SW 1271 (cell line): ENCODE measurements at places on chromosomes 12 and 14.

DNA sequence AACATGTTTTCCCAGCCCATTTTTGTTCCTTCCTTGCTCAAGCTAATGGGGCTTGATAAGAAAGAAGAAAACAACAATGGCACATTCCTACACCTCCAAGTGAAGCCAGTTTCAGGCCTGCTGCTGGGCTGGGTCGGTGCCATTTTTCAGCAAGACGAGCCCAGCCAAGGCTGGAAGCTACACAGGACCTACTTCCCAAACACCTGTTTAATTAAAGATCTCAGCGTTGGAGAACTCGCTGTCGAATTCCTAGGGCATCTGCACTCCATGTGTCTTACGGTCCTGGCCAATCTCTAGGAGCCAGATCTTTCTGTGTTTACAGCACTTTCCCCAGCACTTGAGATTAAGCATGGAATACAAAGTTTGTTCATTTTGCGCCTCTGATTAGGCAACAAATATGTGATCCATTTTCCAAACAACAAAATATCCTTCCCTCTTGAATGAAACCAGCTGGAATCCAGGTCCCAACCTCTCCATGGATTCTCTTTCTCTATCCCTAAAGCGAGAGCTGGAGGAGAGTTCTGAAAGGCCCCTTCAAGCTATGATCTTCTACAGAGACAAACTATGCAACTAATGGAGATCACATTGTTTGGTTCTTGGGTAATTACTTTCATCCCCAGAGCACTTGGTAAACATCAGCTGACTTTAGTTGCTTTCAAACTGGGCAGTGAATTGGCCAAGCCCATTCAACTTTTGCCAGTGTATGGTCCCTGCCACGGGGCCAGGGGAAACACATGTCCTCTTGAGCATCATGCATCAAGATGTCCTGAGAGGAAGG, 34.3 kb upstream of the TC2N start:
- no peak for DNase-seq

- no peak for DNase-seq
These were observed 881.3 kb upstream of the ATXN7L3B start for GRCh38 chr12:73656375-73656774.

GRCh38 chr12:46266382-46266791, 2.5 kb downstream of the SLC38A1 start:
- DNase-seq = peak; percentile 49

GRCh38 chr12:122407208-122407607, 15.3 kb downstream of the CLIP1 start:
- no peak for DNase-seq

- no peak for DNase-seq
These were observed 66.7 kb downstream of the CCDC88C start for GRCh38 chr14:91350813-91351511.

DNA sequence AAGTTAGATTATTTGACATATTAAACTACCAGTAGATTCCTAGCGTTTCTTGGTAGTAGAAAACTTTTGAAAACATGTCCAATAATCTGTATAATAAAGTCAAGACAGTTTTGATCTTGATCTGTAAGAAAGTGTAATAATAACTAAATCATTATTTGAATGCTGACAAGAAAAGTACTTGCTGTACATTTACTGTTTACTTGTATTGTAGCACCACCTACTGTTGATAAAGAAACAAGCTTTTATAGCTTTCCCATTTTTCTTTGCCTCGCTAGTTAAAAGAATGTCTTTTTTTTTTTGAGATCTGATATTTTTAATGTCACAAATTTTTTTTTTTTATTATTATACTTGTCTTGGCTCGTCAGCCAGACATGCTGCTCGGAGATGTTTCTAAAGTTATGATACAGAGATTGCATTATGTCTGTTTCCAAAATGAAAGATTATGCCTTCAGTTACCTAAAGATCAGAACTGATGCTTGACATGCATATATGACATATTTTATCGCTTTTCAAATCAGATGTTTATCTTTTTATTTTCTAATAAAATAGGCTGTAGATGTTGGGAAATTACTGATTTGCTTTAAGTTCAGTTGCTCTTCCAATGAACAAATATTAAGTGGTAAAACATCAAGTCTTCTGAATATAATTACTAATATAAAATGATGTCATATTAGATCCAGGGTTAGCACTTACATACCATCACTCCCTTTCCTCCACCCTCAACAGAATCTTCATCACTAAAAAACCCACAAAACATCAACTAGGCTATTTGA, 140.5 kb downstream of the AKAP6 start:
- DNase-seq = peak; percentile 65

- no peak for DNase-seq
These were observed 3.3 kb downstream of the EEF1AKMT3 start for GRCh38 chr12:57775563-57776246.

DNA sequence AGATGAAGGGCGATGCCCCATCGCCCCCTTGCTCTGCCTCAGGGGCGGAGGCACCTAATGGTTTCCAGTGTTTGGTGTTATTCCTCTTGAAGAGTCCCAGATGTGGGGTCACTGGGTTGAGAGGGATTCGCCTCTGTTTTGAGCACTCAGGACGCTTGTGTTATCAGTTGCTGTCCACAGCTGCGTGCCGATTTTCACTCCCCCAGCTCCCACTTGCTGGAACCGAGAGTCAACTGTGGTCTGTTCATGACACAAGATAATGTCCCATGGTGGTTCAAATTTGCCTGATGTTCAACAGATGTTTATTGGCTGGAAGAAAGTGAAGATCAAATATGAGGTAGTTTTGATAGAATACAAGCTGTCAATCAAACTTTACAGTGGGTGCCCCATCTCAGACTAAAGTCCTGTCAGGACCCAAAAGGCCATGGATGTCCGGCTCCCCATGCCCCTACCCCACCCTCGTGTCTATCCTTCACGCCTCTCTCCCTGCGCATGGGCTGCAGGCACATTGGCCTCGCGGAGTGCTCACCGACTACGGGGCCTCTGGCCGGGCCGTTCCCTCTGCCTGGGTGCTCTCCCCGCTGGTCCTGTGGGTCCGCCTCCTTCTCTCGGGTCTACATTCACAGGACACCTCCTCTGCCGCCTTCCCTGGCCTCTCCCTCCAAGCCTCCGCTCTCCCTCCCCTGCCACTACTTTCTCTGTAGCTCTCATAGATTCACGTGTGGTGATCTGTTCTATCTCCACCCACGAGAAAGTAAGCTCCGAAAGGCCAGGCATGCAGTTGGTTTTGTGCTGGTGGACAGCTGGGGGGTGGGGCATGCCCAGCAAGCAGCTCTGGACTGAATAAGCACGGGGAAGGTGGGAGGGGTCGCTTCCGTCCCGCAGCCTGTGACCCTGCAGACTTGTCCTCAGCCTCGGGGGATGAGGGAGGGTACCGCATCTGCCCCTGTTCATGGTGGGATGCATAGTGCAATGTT, 6.8 kb upstream of the TRAF3 start:
- DNase-seq = no peak

GRCh38 chr12:26736563-26737486, 96.2 kb downstream of the ITPR2 start:
- no peak for DNase-seq

DNA sequence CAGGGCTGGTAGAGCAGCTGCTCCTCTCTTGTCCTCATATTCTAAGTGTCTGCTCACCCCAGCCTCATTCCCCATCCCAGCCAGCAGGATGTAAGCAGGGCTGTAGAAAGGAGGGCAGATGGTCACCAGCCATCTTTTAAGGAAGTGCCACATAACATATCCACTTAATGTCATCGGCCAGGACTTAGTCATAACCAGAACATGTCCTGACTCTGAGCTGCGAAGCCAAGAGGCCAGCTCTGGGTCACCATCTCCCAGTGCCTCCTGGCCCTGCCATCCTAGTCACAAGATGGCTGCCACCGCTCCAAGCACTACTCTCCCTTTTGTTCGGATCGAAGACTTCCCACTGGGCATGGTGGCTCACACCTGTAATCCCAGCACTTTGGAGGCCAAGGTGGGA, 123.9 kb downstream of the PLXNC1 start:
- no peak for DNase-seq

DNA sequence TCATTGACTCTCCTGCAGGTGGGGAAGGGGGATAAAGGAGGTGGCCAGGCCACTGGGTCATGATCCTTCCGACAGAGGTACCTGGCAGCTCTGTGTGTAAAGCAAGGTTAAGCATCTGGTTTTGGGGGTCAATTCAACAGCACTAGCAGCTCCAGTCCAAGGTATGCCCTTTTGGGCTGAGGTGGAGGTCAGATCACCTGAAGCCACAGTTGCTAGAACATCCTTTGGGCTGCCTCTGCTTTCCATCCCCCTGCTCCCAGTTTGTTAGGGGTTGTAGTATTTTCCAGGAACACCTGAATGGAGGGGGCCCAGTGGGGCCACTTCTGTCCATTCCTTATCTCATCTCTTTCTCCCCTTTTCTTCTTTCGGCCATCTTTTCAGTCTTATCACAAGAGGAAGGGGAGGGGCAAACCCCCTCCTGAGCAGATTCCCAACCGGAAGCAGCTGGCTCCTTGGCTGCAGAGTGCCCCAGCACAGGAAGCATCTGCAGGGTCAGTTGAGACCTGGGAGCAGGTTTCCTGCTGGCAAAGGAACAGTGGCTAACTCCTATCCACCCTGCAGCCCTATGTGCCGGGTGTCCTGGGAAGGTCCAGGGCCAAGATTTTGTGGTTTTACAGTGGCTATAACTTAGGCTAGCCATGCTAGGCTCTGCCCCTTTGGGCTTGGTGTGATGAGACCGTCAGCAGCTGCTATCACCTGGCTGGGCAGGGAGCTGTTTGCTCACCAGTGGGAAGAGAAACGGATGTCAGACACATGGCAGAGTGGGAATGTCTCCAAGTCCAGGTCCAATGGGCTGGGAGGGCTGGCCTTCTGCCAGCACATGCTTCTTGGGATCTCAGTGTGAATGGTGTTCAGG, 40.2 kb downstream of the SH2B3 start:
- peak; percentile 52 for DNase-seq

DNA sequence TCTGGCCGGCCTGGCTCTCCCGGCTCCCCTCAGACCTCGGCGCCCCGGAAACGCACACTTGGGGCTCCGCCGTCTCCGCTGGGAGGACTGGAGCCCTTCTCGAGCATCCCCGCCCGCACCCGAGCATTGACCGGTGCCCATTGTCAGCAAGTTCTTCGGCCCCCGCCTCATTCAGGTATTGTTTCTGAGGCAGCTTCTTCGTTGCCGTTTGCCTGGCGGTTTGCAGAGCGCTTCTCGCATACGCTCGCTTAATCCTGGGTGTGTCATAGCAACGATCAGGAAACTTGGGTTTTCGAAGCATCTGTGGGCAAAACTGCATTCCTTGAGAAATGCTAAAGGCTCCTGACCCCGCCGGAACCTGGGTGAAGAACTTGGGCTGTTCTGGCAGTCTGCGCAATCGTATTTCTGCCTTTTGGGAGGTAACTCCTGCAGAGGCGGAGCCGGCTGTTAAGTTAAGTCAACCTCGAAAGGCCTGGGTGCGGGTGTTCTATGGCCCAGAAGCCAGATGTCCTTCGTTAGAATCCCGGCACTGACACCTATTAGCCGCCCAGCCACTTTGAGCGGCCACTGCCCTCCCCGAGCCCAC, 518 bp downstream of the GSKIP start:
- no peak for DNase-seq

GRCh38 chr12:13817131-13817530, 164.3 kb downstream of the GRIN2B start:
- DNase-seq = no peak

- peak; percentile 75 for DNase-seq
These were observed 505 bp upstream of the HEBP1 start for GRCh38 chr12:13000616-13000924.

DNA sequence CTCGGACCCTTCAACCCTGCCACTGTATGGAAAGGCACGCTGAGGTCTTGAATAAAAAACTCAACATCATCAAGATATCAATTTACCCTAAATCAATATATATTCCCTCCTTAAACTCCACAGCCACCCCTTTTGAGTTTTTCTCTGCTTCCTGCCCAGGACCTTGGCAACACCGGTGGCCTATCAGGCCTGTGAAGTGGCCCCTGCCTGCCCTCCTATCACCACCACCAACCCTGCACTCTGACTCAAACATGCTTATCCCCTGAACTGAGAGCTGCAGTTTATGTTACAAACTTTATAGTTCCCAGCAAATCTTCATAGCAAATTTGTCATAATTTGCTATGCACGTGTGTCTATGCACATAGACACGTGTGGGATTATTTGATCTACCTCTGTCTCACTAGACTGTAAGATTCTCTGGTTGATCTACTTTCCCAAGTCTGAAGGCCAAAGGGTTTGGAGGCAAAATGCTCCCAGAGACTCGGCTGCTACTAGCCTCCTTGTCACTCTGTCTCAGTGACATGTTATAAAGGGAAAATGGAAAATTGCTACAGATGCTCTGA, 63.4 kb downstream of the SPTB start:
- no peak for DNase-seq

- no peak for DNase-seq
These were observed 458 bp upstream of the HOXC4 start for GRCh38 chr12:54053003-54053750.

DNA sequence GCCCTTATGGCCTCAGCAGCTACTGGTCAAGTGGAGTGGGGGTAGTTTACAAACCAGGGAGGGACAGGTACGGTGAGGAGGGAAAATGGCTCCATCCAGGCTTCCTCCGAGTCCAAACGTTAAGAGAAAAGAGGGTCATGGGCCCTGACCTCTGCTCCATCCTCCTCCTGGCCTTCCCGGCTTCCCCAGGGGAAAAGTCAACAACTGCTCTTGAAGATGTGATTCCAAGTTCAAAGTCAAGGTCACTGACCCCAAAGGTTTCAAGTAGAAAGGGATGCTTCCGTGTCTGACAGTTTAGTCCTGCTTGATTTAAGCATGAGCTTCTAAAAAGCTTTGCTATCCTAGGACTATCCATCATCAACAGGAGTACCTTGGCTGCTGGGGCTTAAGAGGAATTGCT, 28.5 kb downstream of the CCDC88C start:
- no peak for DNase-seq

- no peak for DNase-seq
These were observed 184.9 kb upstream of the SFSWAP start for GRCh38 chr12:131525795-131526508.
